NCI-H748 treated with DMSO at 0.1 percent for 48 hours (cell line): ENCODE measurements at places on chromosomes 1 and 21.

GRCh38 chr1:30639881-30640452, 83.4 kb downstream of the MATN1 start:
- DNase-seq = no peak

GRCh38 chr1:187513190-187513589, 684.4 kb downstream of the PLA2G4A start:
- DNase-seq = no peak

DNA sequence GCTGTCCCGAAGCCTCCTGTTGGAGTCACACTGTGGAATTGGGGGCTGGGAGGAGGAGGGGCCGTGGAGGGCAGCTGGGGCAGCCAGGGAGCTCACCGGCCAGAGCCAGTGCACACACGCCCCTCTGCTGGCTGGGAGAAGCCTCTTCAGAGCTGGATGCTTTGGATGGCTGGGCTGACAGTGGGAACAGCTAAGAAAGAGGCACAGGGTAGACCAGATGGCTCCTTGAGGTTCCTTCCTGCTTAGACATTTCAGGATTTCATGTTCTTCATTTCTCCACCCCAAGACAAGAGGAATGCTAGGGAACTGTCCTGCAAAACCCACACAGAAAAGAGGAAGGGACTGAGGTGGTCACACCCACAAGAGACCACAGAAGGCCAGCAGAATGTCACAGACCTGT, 254.8 kb upstream of the VAMP3 start:
- no peak for DNase-seq

DNA sequence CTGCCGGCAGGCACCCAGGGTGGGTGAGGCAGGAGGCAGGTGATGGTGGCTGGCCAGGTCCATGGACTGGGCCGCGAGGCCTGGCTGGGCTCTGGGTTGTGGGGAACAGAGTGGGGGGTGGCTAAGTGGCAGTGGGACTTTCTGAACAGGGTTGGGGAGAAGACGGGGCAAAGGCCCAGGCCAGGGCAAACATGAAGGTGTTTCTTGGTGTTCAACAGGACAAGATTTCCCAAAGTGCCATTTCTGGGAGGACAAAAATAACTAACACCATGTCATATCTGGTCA, 26.8 kb downstream of the STUM start:
- no peak for DNase-seq

DNA sequence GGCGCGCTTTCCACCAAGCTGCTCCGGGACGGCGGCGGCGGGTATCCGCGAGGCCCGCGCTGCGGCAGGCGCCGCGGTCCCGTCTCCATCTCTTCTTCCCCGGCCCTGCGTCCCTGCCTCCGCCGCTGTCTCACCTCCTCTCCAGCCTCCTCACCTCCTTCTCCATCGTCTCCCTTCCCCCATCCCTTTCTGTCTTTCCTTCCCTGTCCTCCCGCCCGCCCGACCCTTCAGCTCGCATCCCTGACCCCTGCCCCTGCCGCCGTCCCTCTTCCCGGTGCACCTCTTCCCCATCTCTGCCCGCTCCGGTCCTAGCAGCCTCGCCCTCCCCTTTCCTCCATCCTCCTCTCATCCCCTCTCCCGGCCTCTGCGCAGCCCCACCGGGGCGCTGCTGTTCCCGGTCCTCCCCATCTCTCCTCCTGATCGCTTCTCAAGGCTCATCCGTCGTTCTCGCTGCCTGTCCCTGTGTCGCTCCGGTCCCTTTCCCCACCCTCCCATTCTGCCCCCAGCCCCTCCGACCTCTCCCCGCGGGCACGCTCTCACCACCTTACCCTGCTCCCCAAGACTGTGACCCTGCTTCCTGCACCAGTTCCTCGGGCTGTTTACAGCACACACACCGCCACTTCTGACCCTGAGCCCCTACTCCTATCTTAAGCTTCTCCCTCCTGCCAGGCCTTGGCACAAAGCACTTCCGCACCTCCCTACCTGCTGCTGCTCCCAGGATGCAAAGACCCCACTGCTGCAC, 760 bp upstream of the NPHP4 start:
- DNase-seq = no peak

DNA sequence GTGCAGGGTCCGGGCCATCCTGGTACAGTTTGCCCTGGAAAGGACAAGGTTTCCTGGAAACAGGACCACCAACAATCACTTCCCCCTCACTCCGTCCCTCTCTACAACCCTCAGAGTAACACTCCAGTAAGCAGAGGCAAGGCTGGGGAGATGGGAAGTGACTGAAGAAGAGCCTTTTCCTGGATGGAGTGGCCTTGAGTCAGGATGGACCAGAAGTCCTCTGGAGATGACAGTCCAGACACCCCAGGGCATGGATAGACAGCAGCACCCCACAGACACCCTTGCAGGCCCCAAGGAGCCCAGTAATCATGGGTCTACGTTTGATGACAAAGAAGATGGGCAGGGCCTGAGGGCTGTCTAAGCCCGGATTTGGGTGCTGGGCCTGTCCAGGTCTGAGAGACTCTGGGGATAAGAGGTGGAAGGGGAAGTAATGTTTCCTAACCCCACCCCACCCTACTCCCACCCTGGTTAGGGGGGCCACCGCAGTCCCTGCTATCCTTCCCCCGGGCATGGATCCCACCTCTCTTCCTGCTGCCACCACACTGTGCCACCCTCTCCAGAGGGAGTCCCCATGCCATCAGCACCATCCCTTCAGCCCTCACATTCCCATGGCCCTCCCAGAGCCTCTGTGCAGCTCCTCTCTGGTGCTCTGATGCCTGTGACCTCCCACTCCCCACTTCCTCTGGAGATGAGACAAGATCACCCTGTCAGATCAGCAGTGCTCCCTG, 7.2 kb upstream of the S100A8 start:
- no peak for DNase-seq

- no peak for DNase-seq
Measured at GRCh38 chr1:214067397-214067796, 79.6 kb downstream of the PROX1 start.

GRCh38 chr1:13801655-13802486, 101.9 kb downstream of the PRDM2 start:
- DNase-seq = no peak

- no peak for DNase-seq
Measured at GRCh38 chr1:13492711-13493110, 21.1 kb downstream of the LRRC38 start.

GRCh38 chr21:23899561-23899960, 1707.7 kb downstream of the MRPL39 start:
- no peak for DNase-seq

GRCh38 chr21:42683371-42684108, 30.1 kb downstream of the PDE9A start:
- no peak for DNase-seq

GRCh38 chr1:234089396-234089795, 184.9 kb downstream of the SLC35F3 start:
- no peak for DNase-seq

- no peak for DNase-seq
Measured at GRCh38 chr1:25924454-25924853, 18.2 kb upstream of the STMN1 start.

DNA sequence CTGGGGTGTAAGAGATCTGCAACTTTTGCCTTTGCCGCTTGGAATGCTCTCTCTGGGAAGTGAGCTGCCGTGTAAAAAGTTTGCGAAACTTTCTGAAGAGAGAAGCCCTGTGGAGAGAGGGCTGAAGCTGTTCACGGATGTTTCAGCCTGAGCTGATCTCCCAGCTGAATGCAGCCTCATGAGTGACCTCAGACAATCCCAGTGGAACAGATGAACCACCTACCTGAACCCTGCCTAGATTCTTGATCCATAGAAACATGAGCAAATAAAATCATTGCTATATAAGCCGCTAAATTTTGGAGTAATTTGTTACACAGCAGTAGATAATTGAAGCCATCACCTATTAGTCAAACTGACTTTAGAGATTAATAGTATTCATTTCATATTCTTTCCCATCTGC, 4.4 kb upstream of the ALG6 start:
- no peak for DNase-seq

- DNase-seq = no peak
Measured at GRCh38 chr1:39141925-39142324, 62.6 kb upstream of the MACF1 start.
